IMR-90 (cell line): ENCODE measurements at places on chromosomes 5 and 9.

DNA sequence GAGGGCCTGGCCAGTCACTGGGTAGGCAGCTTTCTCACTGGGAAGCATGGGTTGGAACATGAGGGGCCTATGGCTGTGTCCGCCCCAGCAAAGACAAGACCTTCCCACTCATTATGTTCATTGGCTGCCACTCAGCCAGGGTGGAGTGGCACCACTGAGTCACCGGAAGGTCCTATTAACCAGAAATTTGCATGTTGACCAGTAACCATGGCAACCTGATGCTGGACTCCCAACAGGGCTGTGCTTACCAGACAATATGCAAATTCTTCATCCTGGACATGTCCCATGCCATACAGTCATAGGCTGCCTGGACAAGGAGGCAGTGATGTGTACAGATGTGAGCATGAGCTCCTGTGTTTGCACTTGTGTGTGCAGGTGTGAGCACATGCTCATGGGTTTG is 66.7 kb downstream of the PSD2 start:
- peak; percentile 7 for DNase-seq

DNA sequence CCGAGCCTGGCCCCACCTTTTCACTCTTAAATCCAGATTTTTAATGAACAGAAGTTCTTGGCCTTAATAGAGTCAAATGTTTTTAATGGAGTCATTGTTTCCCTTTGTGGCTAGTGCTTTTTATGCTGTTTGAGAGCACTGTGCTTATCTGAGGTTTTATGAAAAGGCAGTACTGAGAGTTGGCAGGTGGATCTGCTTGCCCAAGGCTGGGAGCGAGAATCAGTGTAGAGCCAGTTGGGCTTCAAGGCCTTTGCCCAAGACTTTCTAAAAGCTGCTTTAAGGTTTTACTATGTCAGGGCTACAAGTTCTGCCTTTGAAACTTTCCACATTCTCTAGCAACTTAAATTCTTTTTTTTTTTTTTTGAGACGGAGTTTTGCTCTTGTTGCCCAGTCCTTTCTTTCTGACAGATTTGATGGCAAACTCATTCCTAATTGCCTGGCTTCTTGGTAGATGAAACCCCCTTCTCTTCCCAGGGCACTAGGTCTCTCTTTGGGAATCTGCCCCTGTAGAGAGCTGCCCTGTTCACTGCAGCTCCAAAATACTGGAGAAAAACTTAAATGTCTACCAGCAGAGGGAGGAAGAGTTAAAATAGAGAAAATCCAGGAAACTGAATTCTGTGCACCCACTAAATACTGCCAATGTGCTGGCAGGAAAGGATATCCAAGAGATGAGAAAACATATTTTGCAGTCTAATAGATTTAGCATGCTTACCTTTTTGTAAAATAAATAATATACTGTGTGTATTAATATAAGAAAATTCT is 36.9 kb upstream of the CDK20 start:
- peak; percentile 15 for DNase-seq

GRCh38 chr5:144139586-144139985 is 30.9 kb downstream of the YIPF5 start:
- DNase-seq, result peak; percentile 37

GRCh38 chr5:122404018-122404417 is 92.0 kb downstream of the SNCAIP start:
- peak; percentile 33 for DNase-seq

DNA sequence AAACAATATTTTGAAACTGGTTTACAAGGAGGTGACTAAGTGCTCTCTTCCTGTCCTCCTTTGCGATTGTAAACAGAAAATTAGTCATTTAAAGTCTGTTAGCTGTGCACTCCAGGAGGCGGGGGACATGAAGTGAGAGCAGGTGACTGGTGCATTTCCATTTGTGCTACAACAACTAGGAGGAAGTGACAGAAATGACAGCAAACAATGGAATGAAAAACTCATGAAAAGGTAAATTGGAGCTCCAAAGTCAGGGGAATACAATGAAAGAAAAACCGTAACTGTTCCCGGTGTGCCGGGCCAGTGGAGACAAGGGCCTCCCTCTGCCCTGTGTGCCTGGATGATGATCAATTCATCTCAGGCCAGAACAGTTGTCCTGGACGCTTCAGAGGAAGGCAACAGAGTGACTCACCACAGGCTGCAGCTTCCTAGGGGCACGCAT is 439.9 kb downstream of the GADD45G start:
- DNase-seq, result no peak

DNA sequence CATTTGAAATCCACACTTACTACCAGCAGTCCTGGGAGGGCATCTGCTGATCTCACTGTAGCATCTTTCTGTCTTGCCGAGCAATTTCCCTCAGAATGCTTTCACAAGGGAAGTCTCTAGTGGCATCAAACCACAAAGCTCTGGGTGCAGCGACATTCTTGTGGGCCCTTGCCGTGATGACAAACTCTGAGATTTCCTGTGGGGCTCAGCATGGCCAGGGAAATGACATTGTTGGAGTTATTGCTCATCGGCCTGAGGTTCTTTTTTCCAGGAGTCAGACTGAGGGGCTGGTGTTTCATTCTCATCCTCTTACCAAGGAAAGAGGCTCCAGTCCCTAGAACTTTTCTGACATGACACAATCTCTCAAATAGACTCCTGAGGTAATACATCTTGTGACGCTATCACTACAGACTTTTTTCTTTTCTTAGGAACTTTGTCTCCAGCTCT is 51.4 kb downstream of the PFDN1 start:
- DNase-seq, result peak; percentile 94

GRCh38 chr5:50856401-50857119 is 190.1 kb downstream of the PARP8 start:
- no peak for DNase-seq

DNA sequence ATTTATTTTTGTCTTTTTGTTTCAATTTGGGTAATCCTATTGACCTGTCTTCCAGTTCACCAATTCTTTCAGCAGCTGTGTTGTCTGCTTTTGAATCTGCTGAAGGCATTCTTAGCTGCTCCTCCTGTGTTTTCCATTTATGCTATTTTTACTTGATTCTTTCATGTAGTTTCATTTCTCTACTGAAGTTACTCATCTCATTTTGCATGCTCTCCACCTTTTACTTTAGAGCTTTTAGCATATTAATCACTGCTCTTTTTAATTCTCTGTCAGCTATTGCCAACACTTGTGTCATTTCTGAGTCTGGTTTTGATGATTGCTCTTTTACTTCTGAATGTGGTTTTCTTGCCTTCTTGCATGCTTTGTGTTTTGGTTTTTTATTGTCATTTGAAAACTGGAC is 496.0 kb upstream of the CLINT1 start:
- no peak for DNase-seq

- peak; percentile 37 for DNase-seq
Measured at GRCh38 chr5:36877667-36878391, 1.3 kb downstream of the NIPBL start.

GRCh38 chr5:66164044-66164790 is 20.1 kb downstream of the SREK1 start:
- DNase-seq, result peak; percentile 71

DNA sequence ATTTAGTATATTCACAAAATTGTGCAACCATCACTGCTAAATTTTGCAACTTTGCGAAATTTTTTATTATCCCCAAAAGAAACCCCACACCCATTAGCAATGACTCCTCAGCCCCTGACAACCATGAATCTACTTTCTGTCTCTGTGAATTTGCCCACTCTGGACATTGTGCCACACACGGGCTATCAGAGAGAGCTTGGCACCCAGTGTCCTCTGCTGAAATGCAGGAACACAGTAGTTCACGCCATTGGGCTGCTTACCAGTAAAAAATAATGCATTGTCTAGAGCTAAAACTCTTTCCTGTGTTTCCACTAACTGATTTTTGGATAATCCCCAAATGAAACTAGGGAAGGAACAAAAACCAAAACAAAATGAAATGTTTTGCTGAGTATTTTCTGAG is 60.0 kb downstream of the HRH2 start:
- DNase-seq, result no peak

GRCh38 chr5:103894882-103895281 is 332.3 kb upstream of the NUDT12 start:
- DNase-seq, result no peak

DNA sequence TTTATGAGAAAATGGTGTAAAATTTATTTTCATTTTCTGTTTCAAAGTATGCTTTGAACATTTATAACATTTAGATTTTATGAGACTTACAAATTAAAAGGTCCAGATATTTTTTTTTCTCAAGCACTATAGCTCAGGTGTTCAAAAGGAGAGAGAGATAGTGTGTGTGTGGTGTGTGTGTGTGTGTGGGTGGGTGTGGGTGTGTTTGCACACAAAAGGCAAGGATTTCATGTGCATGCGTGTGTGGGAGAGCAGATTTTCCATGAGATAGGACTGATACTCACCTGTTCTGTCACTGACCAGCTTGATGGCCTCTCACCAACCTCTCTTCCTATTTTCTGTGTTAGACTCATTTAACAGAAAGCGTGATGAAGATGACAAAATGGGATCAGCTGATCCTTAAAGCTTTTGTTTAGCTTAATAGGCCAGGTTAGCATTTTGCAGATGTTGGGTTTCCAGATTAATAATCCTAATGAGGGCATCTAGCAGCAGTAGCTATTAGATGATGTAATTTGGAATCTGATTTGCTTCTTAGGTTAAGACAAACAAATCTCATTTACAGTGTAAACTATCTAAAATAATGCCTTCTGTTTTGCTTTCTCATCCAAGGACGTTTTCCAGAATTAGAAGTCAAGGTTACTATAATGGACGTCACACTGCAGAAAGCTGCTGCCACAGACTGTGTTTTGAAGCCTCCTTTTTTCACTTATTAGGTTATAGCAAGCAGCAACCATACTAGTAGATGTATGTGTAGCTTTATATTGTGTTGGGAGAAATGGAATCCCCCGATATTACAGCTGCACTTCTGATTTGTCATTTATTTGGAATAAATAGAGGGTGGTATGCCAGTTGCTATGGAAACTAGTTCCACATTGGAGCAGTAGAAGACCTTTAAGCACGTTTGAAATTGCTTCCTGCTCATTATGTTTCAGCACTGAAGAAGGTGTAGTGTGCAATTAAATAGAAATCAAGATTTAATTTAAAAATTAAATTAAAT is 355.6 kb downstream of the TAF11L14 start:
- DNase-seq, result no peak

DNA sequence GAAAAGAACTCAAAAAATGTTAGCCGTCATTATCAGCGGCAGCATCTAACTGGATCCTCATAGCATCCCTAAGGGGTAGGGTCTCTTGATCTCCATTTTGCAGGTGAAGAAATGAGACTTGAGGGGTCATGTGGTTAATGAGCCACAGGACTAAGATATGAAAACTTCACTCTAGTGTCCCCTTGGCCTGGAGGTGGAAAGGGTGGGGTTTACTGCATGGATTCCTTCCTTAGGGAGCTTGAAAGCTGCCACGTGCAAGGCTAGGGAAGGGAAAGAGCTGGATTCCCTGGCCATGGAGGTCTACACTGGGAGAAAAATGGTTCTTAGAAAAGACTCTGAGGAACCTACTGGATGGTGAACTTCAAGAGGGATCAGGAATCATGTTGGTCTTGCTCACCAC is 107.9 kb downstream of the SPRY4 start:
- no peak for DNase-seq

GRCh38 chr5:37086466-37087173 is 162.6 kb downstream of the CPLANE1 start:
- peak; percentile 76 for DNase-seq

DNA sequence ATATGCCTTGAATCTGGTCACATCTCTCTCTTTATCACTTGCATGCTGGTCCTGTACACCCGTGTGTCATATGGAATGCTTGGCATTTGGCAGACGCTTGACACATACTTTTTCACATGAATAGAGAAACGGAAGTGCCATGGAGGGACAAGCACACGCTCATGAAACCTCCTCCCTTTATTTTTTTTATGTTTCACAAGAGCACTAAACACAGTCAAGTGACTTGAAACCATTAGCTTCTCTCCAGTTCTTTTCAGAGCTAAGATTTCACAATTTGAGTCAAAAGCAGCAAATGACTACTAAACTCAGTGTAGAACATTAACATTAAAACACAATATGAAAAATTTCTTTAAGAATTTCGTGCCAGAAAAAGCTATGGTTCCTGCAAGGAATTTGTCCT is 151.1 kb downstream of the DOCK2 start:
- peak; percentile 69 for DNase-seq

DNA sequence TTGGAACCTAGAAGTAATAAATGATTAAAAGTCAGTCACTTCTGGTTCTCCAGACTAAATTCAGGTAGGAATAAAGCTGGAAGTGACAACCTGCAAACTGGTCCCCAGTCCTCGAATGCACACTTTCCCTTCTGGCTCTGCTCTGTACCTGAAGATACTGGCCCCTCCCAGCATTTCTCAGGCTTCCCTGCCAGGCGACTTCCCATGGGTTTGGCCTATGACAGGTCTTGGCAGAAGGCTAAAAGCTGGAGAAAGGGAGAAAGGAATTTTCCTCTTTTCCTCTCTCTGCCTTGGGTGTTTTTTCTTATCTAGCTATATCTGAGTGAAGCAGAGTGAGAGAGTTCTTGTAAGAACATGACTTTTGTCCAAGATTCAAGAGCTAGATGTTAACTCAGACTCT is 1005.7 kb downstream of the DTWD2 start:
- no peak for DNase-seq

- DNase-seq, result no peak
Measured at GRCh38 chr9:29958469-29958868, 2385.2 kb upstream of the C9orf72 start.
